ENCODE measurements at places on chromosomes 16 and 17.

- DNase-seq, result peak; percentile 42
Observed at GRCh38 chr17:75442168-75443103, 14.0 kb upstream of the TMEM94 start.

- no peak for DNase-seq
Observed at GRCh38 chr16:10612649-10613179, 32.3 kb upstream of the EMP2 start.

DNA sequence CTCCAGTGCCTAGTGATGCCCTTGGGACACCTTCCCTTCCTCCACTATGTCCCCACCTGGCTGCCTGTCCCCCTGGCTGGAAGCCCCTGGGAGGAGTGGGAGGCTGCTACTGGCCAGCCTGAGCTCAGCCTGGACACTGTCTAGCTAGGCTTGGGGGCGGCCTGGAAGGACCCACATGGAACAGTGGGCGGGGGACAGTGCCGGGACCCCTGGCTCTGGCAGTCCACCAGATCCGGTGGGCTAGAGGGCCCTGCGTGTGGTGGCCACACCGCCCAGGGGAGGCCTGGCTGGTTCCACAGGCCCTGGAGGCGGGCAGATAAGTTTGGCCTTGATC is 388.0 kb upstream of the TNRC6C start:
- no peak for DNase-seq

DNA sequence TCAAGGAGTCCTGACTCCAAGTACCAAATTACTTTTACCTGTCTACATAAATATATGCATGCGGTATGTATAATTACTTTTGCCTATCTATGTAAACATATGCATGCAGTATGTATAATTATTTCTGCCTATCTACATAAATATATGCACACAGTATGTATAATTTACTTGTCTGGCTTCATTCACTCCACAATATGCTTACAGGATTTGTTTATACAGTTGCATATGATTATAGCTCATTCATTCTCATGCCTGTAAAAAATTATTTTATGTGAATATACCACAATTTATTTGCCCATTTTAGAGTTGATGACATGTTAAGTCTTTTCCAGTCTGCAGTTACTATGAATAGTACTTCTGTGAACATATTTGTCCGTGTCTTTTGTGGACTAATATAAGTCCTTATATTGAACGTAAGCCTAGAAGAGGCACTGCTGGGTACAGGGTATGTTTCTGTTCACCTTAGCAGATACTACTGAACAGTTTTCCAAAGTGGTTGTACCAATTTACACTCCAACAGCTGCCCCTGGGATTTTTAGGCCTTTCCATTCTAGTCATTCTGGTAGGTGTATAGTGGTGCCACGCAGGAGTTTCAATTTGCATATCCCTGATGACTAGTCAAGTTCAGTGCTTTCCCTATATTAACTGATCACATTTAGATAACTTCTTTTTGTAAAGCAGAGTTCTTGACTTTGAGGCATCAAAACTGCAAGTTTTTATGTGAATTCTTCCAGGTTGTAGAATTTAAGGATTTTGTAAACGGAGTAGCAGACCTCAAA is 47.0 kb downstream of the MARVELD3 start:
- DNase-seq, result no peak

- no peak for DNase-seq
Observed at GRCh38 chr16:27199736-27200135, 3.6 kb upstream of the KDM8 start.

- no peak for DNase-seq
Observed at GRCh38 chr16:89598199-89598598, 15.2 kb upstream of the DPEP1 start.

- no peak for DNase-seq
Observed at GRCh38 chr17:51873302-51873701, 285.2 kb downstream of the CA10 start.

DNA sequence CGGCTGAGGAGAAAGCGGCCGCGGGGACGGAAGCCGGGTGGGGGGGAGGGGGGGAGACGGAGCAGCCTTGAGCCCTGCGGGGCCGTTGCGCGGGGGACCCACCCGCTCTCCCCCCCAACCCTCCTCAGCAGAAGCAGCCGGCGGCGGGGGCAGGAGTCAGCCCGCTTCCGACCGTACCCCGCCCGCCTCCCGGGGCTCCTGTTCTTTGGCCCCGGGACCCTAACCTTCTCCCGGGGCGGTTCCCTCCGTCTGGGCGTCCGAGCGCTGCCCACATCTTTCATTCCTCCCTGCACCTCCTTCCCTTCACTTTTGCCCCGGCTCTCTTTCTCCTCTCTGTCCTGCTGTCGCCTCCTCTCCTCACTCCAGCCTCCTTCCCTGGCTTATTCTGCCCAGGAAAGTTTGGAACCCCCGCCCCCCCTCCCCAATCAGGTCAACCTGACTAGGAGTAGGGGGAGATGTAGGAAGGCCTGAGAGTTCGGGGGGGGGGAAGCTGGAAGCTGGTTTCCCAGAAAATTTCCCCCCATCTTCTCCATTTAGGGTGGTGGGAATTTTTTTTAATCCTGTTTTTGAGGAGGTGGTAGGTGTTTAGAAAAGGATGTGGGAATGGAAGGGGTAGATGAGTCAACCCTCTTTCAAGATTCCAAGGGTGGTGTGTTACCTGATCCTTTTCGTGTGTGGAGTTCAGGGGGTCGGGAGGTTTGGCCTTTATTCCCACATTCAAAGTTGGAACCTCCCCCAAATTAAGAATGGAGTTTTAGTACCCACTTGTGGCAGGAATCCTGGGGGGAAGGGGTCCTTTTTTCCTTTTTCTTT is 427 bp upstream of the NLK start:
- peak; percentile 32 for DNase-seq

DNA sequence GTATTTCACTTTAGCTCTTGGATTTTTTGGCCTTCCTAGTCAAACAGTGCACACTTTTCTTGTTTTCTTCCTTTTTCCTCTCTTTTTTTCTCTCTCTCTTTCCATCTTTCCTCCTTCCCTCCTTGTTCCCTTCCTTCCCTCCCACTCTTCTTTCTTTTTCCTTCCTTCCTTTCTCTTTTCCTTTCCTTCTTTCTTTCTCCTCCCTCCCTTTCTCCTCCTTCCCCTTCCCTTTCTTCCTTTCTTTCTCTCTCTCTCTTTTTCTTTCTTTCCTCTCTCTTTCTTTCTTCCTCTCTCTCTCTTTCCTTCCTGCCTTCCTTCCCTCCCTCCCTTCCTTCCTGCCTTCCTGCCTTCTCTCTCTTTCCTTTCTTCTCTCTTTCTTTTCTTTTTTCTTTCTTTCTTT is 181.6 kb upstream of the ELAC2 start:
- no peak for DNase-seq

- DNase-seq, result peak; percentile 65
Observed at GRCh38 chr17:29176558-29177351, 3.4 kb downstream of the MYO18A start.

- DNase-seq, result peak; percentile 37
Observed at GRCh38 chr17:34613064-34614019, 34.0 kb downstream of the TMEM132E start.

- peak; percentile 18 for DNase-seq
Observed at GRCh38 chr16:13093661-13094060, 192.3 kb downstream of the SHISA9 start.

DNA sequence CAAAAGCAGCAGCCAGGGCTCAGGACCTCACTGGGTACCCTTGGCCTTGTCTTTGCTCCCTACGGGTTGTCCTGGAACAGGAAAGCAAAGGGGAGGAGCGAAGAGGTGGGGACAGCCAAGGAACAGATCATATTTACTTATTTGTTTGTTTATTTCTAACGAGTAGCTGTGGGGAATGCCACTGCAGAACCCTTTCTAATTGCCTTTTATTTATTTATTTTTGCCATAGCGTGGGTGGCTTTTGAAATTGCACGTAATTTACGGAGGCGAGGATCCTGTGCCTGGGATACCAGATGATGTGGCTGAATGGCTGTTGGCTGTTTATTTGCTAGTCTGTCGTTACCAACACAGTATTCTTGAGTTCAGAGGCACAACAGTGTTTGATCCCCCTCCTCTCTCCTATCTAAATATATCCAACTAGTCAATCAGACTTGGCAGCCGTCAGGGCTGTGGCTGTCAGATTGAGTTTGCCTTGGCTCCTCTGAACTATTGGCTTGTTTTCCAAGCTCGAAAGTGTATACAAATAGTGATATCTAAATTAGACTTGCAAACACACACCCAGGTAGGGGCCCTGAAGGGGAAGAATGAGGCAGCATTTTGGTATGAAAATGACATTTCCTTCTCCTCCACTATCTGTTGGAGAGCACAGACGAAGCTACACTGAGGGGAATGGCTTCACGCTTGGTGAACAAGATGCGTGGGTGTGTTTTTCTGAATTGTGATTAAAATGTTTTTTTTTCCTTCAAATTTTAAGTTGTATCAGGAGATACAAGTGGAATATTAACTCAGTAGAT is 110.4 kb downstream of the MSI2 start:
- DNase-seq, result no peak

DNA sequence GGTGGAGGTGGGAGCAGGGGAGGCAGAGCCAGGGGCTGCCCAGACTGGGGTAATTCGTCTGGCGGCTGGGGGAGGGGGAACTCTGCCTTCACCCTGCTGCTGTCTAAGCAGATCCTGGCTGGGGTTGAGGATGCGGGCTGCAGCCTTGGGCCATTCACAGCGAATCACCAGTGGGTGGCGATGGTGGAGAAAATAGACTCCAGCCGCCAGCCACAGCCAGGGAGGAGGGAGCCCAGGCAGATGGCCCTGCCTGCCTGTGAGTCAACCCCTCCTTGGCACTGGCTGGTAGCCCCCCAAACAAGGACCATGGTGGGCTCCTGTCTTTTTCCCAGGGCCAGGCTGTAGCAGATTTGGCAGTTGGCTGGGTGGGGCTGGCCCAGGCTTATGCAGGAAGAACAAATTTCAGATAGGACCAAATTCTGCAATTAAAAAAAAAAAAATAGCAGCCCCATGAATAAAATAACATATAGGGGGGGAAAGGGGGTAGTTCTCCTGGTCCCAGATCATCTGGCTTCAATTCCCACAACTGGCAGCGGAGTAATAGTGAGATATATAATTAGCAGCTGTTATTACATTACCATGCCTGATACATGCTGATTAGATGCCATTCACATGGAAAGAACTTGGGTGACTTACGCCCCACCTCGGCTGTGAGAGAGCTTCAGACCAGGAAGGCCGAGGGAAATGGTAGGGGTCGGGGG is 41.5 kb upstream of the CDH5 start:
- DNase-seq, result peak; percentile 53

- DNase-seq, result no peak
Observed at GRCh38 chr16:6725634-6726331, 606.9 kb upstream of the RBFOX1 start.

GRCh38 chr17:68693896-68694295 is 92.7 kb upstream of the FAM20A start:
- DNase-seq, result no peak

GRCh38 chr16:66660422-66661209 is 35.9 kb downstream of the CMTM4 start:
- peak; percentile 82 for DNase-seq

- DNase-seq, result no peak
Observed at GRCh38 chr17:5830921-5831320, 239.3 kb upstream of the WSCD1 start.

GRCh38 chr17:69716556-69716955 is 302.1 kb downstream of the MAP2K6 start:
- no peak for DNase-seq

- peak; percentile 64 for DNase-seq
Observed at GRCh38 chr16:23148513-23149266, 562 bp downstream of the USP31 start.

DNA sequence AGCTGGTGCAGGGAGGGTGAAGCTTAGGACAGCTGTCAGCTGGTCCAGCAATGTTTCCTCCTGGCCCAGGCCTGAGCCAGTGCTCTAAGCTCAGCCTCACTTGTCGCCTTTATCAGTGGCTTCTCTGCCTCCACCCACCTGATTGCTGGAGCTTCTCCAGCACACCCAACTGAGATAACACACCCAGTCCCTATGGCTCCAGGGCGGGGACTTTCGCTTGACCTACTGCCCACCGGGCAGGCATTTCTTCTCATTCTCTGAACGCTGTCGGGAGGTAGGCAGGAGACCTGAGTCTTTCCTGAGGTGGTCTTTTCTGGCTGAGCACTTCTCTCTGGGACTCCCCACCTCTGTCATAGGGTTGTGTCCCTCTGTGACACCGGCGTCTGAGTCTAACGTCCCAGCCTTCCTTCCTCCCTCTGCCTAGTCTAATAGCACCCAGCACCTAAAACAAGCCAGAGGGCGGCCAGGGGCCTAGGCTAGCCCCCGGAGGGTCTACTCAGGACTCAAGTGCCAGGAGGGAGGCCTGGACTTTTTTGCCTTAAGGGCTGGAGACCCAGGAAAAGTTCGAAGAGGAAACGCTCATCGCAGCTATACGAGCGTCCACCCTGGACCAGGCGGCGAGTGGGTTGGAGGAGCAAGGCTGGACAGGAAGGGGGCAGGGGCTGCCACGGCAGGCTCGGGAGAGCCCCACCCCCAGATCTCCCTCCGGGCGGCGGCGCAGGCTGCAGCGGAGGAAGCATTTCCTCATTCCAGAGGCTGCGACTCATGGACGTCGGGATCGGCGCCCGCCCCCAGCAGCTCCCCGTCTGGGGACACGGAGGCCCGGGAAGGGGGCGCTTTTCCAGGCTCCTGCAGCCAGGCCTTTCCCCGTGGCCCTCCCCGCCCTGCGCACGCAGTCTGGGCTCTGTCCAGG is 756 bp downstream of the TAX1BP3 start:
- peak; percentile 94 for DNase-seq

- peak; percentile 78 for DNase-seq
Observed at GRCh38 chr16:80938004-80938878, 68.4 kb downstream of the CMC2 start.

DNA sequence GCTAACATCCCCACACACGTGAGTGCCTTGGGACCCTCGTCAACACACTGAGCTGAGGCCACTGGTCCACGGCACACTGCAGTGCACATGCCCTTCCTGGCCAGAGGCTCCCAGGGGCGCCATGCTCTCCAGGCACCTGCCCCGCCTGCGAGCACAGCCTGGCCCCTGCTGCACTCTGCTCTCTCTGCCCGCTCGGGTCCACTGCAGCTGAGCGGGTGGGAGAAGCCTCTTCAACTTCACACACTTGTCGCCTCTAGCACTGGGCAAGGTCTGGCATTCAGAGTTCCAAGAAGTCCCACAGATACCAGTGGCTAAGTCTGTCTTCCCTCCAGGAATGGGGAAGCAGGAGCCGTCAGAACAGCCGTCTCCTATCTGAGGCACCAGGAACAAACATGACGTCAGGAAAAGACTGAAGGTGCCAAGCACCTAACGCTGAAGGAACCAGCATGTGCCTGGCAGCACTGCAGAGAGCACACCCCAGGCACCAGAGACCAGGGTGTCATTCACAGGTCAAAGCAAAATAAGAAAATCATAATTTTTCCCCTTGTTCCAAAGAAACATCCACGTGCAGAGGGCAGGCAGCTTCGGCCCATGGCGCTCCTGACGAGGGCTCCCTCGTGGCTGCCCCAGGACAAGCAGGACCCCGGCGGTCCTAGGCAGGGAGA is 82.9 kb downstream of the ZNF778 start:
- no peak for DNase-seq

DNA sequence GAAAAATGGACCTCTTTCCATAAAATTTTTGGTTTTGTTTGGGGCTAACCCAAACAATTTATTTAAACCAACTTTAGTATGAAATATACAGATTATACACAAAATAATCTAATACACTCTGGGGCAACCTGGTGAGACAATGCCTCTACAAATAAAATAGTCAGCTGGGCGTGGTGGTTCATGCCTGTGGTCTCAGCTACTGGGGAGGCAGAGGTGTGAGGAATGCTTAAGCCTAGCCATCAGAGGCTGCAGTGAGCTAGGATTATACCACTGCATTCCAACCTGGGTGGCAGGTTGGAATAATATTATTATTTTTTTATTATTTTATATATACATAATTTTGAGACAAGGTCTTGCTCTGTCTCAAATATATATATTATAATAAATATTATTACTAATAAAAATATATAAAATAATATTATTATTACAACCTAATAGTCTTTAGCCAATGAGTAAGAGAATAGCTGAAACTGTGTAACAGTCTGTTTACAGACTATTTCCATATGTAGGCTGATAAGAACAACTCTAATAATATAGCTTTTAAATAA is 50.5 kb downstream of the GLG1 start:
- peak; percentile 64 for DNase-seq

All from epithelial cell of esophagus (primary cell).